ENCODE measurements at places on chromosomes 3 and 15.
A peak's percentile ranks its signal among the peaks of the same experiment; 100 is the strongest.

- no peak for DNase-seq
These were observed 122.6 kb downstream of the EPHB1 start for GRCh38 chr3:134917631-134918030.

DNA sequence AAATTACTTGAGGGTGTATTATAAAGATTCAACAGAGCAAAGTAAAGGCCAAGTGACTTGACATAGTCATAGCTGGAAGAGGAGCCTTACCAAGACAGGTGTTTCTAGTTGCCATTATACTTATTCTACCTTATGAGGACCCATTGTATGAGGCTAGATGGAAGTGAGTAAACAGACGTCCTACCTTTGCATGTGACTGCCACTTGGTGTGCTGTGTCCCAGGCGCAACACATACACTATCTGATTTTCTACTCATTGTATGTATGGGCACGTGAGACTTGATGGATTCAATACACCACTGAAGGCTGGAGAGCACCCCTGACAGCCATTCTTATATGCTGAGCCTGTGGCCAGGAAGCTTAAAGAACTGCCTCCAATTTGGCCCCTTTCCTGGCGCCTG is 40.5 kb downstream of the BOC start:
- DNase-seq, result no peak

- no peak for DNase-seq
These were observed 5.9 kb downstream of the CAMK2N2 start for GRCh38 chr3:184255291-184256039.

- no peak for DNase-seq
These were observed 12.8 kb upstream of the SH3BP5 start for GRCh38 chr3:15345066-15345607.

DNA sequence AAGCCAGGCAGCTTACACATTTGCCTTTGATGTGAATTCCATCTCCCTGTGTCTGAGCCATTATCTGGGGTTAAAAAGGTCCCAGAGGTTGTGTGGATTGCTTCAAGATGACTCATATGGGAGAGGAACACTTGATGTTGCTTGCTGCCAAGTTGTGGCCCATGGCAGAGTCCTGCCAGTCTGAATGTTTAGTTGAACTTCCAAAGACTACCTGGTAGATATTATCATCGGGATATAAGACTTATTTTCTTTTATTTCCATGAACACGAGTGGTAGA is 85.6 kb downstream of the TJP1 start:
- DNase-seq, result no peak

DNA sequence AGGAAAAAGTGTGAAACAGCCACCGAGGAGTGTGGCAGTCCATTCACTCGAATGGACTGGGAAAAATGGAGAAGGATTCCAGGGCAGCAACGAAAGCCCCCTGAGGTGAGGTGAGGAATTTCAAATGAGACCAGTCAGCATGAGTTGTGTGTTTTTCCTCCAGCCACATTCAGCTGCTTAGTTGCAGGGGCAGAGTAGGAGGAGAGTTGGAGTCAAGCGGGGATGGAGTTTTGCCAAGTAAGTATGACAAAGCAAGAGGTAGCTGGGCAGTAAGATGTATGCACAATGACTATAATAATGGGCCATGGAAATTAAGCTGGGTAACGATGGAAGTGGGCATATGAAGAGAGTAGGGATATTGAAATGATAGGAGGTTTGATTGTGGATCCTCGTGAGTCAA is 64.4 kb downstream of the CCDC54 start:
- no peak for DNase-seq

GRCh38 chr15:91499774-91500383 is 353.6 kb upstream of the SLCO3A1 start:
- DNase-seq, result no peak

DNA sequence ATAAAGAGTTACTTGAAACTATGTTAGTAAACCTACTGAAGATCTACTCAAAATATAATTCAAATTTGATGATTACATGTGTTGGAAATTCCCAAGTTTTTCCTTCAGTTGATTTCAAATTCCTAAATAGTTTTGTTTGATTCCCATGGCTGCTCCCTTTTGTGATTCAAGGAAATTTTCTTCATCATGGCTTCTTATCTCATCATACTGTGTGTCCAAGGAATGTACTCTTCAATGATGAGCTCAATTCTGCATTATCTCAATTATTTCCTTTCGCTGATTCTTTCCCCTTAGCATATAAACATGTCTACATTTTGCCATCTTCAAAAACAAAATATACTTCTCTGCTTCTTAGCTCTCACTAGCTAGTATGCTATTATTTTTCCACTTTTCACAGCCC is 460.4 kb upstream of the NAALADL2 start:
- no peak for DNase-seq

GRCh38 chr3:57942872-57943283 is 65.3 kb upstream of the FLNB start:
- DNase-seq, result no peak

DNA sequence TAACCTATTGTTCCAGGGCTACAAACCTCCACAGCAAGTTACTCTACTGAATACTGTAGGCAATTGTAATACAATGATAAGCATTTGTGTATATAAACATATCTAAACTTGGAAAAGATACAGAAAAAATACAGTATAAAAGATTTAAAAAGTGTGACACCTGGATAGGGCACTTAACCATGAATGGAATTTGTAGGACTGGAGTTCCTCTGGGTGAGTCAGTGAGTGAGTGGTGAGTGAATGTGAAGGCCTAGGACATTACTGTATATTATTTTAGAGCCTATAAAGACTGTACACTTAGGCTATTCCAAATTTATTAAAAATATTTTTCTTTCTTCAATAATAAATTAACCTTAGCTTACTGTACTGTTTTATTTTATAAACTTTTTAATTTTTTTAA is 38.4 kb upstream of the SLC25A36 start:
- DNase-seq, result no peak

DNA sequence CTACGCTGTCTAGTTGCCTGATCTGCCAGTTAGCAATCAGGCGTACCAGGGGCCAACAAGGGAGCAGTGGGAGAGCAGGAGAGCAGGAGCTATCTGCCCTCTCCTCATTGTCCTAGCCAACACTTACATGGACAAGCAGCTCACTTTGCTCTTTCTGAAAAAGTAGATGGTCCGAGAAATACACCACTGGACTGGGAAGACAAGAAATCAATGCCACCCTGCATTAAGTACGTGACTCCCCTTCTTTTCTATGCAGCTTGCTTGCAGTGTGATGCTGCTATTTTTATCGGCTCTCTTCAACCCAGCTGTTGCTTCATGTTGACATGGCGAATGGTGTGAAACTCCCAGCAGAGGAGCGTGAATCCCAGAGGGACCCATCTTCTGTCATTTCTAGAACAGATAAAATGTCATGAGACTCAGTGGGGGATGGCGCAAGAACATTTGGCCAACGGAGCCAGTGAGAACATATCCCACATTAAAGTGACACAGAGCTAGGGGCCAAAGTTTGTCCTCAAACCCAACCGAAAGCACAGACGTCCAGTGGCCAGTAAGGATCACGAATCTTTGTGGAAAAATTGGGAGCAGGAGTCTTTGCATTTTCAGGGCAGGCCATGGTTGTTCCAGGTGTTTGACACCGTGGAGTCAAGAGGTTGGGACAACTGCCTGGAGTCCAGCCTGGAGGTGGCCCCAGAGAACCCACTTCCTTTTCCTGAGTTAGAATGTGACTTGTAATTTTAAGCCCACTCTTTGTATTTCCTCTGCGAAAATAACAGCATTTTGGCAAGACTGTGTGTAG is 53.7 kb upstream of the MEF2A start:
- DNase-seq, result no peak

DNA sequence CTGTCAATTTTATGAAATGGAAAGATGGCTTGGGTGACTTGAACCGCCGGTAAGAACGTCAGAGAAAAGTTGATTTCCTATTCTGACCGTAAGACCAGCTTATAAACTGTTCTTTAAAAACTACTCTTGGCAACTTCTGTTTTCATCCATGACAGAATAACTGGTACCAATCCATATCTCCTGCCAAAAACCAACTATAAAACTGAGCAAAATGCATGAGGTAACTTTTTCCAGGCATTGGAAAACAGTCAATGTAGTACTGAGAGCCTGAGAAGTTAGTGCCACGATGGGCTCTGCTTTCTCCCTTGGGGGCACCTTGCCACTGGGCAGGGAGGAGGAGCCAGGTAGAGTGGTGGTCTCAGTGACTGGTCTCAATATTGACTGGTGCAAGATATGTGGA is 615.2 kb upstream of the TBL1XR1 start:
- DNase-seq, result no peak

- DNase-seq, result peak; percentile 45
These were observed 31.5 kb upstream of the FAM107A start for GRCh38 chr3:58608648-58609047.

DNA sequence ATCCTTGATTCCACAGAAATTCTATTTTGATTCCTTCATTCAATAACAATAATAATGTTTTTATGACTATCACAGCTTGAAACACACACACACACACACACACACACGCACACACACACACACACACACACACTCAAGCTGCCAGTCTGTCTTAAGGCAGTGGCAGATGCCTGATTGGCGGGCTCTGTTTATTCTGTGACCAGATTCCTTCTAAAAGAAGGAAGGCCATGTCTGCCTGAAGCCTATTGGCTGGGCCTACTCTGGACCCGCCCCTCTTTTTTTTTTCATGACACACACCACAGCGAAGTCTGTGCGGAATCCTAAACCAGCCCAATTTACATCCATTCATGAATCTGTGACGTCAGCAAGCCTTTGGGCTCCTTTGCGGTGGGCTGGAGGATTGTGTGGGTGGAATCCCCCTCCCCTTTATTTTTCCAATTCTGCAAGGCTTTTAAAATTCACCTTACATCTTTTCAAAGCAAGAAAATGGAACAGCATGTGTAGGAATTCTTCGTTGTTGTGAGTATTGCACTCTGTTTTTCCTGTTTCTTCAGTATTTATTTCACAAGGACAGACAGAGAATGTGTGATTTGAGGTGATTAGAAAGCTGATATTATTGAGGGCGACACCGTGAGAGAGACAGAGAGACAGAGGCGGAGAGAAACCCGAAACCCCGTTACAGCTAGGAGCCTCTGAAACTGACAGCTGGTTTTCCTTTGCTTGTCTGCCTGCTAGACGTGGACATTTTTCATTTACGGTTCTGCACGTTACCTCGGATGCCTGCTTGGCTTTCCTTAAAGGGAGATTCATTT is at the start of gene MAP3K13:
TSS of gene MAP3K13 (plus strand) at position 287 of the 812 bp plus-strand sequence. CDS start 65,446 bp downstream, outside the sequence.
- peak; percentile 82 for DNase-seq

DNA sequence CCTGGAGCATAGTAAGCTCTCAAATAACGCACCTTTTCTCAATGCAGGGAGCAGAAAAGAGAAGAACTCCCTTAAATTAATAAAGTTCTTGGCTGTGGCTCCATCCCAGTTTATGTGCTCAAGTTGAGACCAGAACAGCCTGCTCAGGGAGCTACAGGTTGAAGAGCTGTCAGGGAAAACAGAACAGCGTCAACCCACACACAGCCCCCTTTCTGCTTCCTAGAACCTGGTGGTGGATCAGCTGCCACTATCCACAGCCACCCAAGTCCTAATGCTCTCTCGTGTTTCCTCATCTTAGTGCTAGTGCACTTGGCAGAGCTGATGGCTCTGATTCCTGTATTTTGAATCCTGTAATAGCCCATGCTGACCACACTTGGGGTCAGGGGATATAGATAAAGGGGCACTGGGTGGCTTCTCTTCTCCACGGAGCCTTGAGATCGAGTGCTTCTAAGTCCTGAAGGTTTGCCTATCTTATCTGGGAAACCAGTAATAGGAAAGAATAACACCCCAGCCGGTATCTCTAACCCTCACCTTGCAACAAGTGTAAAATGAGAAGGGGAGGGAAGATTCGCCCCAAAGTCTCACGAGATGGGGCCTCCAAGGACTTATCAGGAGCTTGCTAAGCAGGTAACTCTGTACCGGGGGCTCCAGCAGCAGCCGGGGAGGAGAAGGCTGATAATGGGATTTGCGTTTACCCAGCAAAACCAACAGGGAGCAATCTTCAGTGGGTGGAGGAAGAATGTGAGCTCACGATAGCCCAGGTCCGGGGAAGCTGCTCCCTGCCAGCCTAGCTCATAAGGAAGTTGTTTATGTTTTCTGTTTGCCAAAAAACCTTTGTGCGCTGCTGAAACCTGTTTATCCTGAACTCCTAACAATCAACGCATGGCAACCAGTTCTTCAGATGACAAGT is 136.2 kb upstream of the ICE2 start:
- DNase-seq, result no peak
